Omental fat pad (tissue), 4 donors: ENCODE measurements at places on chromosomes 13 and 19.

DNA sequence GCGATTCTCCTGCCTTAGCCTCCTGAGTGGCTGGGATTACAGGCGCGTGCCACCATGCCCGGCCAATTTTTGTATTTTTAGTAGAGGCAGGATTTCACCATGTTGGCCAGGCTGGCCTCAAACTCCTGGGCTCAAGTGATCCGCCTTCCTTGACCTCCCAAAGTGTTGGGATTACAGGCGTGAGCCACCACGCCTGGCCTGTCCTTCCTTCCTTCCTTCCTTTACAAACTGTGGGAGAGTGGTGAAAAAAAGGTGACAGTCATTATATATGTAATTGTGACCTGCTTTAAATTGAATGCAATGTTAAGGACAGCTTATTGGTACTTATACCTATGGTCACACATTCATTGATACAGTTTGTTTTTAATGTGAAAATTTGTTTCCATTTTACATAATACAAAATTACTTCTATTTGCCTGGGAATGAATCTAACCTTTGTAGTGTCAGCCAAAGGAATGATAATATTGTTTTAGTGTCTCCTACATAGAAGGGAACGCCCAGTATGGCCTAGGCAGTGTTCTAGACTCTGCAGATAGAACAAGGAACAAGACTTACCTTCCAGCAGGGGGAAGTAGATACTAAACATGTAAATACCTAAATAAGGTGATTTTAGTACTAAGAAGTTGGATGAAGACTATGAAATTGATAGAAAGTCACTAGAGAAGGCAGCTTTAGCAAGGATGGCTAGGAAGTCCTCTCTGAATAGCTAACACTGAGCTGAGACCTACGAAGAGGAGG lies 146.3 kb downstream of the GGACT start:
- no peak for DNase-seq

GRCh38 chr19:29277102-29277501 lies 64.2 kb upstream of the UQCRFS1 start:
- DNase-seq: no peak

DNA sequence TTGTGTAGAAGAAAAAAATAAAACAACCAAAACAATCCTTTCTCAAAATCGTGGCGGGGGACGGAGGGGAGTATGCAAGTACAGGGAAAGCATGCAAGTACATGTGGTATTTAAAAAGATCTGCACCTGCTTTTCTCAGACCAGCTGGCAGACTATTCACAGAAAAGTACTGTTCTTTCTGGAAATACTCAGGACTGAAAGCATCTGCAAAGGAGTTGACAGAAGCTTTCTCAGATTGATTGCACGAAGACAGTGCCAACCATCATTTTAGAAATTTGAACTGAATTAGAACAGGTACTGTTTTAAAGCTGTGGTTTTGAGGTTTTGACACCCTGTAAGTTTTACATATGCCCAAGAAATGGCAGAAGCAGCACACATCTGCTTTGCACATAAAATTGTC lies 19.8 kb upstream of the PCDH8 start:
- DNase-seq: no peak

DNA sequence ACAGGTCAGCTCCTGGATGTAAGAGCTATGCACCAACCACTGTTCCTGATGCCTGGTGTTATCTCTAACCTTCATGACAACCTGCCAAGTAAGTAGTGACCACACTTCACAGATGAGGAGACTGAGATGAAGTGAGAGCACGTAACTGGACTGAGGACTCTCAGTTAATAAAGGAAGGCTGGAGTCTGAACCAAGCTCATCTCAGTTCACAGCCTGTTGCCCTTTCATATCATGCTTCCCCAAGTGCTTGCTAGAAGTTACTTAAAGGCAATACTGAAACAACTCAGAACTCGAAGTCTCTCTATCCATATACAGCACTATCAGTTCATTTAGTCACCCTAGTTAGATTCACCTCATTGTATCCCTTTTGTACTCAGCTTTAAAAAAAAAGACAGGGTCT lies 119.7 kb downstream of the ABCC4 start:
- DNase-seq: no peak

DNA sequence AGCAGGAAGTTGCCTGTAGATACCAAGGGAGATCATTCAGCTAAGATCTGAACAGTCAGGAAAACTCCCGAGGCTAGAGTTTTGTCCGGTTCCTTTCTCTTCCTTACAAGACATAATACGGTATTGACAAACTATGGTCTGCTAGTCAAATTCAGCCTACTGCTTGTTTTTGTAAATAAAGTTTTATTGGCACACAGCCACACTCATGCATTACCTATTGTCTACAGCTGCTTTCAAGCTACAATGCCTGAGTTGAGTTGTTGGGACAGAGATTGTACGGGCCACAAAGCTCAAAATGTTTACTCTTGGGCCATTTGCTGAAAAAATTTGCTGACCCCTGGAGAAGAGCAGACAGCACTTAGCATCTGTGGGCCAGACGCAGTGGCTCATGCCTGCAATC lies 2.5 kb downstream of the SLC1A6 start:
- no peak for DNase-seq

GRCh38 chr19:41159881-41160280 lies 33.1 kb upstream of the CYP2S1 start:
- no peak for DNase-seq

DNA sequence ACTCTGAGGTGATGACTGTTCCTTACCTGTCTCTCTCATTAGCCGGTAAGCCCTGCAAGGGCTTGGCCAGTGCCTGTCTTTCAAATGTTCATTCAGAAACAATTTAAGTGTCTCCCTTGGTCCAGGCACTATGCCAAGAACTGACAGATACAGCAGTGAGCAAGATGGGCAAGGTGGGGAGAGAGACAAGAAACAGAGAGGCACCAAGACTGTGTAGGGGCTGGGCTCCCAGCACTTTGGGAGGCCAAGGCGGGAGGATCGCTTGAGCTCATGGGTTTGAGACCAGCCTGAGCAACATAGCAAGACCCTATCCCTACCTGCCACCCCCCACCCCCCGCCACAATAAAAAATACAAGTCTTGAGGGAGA lies 1.3 kb upstream of the CCNE1 start:
- DNase-seq: no peak

DNA sequence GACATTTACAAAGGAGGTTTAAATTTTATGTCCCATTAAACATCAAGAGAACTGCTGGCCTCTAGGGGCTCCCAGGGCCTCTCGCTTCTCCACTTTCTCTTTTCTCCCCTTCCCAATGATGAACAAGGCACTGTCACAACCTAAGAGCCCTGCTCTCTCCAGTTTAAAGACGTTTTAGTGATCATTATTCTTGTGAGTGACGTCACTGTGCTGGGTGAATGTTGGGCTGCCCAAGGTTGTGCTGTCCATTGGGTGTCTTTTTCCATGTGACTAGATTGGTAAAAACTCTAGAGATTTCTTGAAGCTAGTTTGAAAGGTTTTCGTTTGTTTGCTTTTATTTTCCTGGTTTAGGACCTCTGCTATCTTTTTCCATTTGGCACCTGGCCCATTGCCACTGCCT lies 602.6 kb downstream of the PCDH9 start:
- no peak for DNase-seq

GRCh38 chr13:22903301-22903700 lies 277.5 kb upstream of the SGCG start:
- DNase-seq: no peak

DNA sequence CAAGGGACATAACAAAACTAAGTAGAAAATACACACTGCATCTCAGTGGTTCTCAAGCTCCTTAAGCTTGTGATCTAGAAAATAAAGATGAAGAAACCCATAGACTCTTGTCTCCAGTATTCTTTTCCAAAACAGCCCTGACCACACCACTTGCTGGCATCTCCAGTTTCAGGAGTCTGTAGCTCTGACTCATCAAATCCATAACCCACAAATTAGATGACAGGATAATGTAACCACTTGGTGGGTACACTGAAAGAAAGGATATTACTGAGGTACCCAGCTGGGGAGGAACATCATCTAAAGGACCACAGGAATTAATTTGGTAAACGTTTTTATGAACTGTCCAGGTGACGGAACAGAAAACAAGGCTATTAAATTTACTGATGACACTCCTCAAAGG lies 214.7 kb downstream of the VWA8 start:
- no peak for DNase-seq

DNA sequence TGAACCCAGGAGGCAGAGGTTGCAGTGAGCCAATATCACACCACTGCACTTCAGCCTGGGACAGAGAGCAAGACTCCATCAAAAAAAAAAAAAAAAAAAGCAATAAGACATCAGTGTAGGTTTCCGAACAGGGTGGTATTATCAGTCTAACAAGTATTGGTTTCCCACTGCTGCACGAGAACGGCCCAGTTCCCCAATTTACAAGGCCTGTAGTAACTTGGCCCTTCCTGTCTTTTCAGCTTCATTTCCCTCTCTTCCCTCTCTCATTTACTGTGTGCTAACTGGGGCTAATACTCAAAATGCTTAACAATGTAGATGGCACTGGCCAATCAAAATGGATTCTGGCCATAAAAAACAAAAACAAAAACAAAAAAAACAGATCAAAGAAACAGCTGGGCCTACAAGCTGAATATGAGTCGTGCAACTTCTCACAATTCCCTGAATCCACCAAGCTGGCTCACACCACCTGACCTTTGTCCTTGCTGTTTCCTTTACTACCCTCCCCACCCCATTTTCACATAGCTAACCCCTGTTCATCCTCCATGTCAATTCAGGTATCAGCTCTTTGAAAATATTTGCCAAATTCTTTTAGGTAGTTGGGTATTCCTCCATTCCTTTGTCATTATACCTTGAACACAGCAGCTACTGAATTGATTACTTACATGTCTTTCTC lies 2.4 kb downstream of the TEX101 start:
- DNase-seq: no peak

- DNase-seq: peak; percentile 55
These were observed 1.6 kb downstream of the SIX5 start for GRCh38 chr19:45767410-45767880.

GRCh38 chr13:104967836-104968630 lies 1567.4 kb downstream of the EFNB2 start:
- no peak for DNase-seq

DNA sequence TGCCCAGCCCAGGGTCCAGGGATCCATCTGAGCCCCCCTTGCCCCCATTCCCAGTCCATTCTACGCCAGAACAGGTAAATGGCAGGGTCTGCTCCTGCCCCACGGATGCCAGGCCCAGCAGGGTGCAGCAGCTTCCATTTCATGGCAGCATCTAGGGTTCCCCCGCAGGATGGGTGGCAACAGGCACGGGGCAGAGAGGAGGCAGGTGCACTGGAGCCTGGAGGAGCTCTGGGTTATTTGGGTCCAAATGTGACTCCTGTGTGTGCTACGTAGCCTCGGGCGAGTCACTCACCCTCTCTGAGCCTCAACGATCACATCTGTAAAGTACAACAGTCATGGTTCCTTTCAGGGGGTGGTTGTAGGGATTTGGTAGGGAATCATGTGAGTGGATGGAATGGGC lies 27.4 kb downstream of the IL12RB1 start:
- no peak for DNase-seq

DNA sequence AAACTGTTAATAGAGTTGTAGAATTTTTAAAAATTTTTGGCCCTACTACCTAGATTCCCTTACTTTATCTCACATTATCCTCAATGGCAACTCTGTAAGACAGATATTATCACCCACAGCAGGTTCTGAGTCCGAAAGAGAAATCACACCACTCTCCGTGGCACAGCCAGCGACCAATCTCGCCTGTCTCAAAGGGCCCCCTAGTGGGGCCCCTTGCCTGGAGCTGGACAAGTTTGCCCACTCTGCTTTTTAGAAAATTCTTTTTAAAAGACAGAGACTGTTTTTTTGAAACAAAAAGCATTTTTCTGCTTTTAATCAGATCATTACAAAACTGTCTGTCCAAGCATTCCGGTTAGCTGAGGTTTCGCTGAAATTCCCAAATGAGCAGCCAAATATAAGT lies 21.7 kb downstream of the PHF11 start:
- DNase-seq: no peak

- DNase-seq: no peak
These were observed 511.4 kb upstream of the KLF12 start for GRCh38 chr13:74645586-74645985.

DNA sequence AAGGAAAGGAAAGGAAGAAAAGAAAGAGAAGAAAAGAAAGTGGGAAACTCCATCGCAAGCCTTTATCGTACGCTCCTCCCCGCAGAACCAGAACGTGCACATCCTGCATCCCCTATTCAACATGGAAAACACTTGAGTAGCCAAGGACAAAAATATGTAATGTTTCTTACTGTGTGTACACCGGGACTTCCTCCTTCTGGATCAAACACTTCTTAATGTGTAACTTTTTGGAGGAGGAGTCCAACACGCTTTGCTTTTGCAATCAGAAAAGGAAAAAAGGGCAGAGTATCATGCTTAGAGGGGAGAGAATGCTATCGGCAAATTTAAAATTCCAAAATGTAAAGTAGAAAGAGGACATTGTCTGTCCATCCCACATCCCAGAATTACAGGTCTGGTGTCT lies 7.8 kb upstream of the SHFL start:
- no peak for DNase-seq

GRCh38 chr13:44196196-44196751 lies 177.3 kb upstream of the SERP2 start:
- DNase-seq: no peak

DNA sequence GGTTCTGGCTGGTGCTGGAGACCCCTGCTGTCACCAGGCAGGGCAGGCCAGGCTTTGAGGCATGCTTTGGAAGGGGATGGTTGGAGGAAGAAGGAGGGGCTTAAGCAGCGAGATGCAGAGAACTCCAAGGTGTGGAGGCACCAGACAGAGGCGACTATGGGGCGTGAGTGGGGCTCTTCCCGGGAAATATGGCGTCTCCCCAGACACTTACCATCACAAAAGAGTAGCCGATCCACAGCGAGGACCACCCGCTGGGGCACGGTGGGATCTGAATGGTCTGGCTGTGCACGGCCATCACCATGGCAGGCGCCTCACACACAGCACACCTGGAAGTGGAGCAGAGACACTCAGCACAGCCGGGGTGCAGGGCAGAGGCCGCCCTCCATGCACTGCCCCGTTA lies 151.9 kb downstream of the COL4A1 start:
- no peak for DNase-seq

- no peak for DNase-seq
These were observed 283.3 kb downstream of the DIAPH3 start for GRCh38 chr13:59880468-59880867.

DNA sequence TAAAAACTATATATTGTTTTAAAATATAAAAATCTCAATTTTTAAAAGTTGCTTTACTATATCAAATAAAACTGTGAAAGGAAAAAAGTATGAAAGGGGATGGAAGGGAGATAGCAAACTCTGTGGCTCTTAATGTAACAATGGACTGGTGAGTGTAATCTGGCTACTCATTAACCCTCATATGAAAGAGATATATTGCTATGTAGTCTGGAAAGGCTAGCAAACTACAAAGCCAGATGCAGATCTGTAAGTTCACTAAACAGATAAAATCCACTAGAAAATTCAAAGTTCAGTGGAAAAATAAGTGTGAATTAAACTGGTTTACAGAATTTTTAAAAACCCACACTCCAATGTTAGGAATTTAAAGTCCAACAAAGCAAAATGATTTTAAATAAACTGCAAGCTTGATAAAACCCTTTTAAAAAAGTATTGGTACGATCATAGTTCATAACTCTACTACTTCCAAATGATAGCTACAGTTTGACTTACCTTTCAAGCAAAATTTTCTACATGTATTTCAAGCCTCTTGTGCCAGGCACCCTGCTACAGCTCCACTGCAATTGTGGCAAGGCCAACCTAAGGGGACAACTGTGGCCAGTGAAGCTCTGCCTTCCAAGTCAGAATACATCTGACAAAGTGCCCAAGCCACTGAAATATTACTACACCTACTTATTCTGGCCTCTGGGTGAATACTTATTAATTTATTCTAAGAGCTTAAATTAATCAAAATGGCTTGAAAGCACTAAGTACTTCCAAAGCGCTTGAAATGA lies 647 bp upstream of the ELF1 start:
- no peak for DNase-seq
